ENCODE measurements at places on chromosomes 2 and 18. TPM values are rescaled to one million over a fixed set of nuclear protein-coding genes. Genes with fewer than 3 reads are reported as not detected.

GRCh38 chr2:212384027-212384426 lies 154.6 kb downstream of the ERBB4 start:
- H3K4me1 ChIP-seq = peaks cover 5% of the 10 kb centered on the region
- H3K27me3 ChIP-seq = no peaks in the 10 kb centered on the region
- no peak overlapping the region for H3K27ac ChIP-seq
- H3K4me3 ChIP-seq = no peak overlapping the region

- no peak overlapping the region for H3K4me3 ChIP-seq
- no peaks in the 10 kb centered on the region for H3K27me3 ChIP-seq
- no peak overlapping the region for H3K27ac ChIP-seq
- no peaks in the 10 kb centered on the region for H3K4me1 ChIP-seq
- no peak for DNase-seq
- no peaks in the 10 kb centered on the region for H3K36me3 ChIP-seq
Observed at GRCh38 chr18:3384664-3385563, 65.1 kb upstream of the TGIF1 start.

- H3K27ac ChIP-seq = no peak overlapping the region
- no peak overlapping the region for H3K4me3 ChIP-seq
Observed at GRCh38 chr2:34747643-34748042, 1148.5 kb upstream of the FAM98A start.

DNA sequence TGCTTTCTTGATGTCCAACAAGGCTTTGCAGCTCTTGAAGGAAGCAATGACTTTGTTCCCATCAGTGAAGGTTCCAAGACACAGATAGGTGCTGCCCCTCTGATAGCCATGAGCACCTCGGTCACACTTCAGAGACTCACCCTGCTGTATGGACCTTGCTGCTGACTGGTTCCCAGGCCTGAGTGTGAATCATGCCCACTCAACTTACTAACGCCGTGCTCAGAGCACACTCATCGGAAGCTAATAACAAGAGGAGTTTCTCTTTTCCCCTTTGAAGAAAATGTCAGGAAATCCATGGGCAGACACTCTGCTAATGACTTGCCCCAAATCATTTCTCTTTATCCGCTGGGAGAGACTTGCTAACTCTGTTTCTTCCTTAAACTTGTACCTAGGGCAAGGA lies 83.8 kb upstream of the ARL4C start:
- no peak overlapping the region for H3K27ac ChIP-seq
- H3K27me3 ChIP-seq = no peaks in the 10 kb centered on the region
- no peak overlapping the region for H3K4me3 ChIP-seq
- DNase-seq = no peak

DNA sequence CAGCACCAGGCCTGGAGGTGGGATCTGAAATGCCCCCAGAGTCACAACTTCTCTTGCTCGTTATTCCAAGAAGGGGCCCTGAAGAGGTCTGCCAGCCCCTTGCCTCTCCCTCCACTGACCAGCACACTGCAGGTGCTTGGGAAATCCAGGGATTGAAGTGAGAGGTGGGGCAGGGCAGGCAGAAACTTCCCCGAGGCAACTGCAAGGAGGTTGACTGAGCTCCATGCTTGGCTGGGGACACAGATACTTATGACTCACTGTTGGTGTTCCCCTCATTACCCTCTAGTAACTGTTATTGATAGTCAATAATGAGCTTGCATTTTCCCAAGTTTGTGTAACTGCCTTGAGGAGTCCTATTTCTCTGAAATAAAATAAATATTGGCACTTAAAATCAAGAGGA lies 47.5 kb downstream of the MARCO start:
- H3K27me3 ChIP-seq = no peaks in the 10 kb centered on the region
- no peak for DNase-seq

DNA sequence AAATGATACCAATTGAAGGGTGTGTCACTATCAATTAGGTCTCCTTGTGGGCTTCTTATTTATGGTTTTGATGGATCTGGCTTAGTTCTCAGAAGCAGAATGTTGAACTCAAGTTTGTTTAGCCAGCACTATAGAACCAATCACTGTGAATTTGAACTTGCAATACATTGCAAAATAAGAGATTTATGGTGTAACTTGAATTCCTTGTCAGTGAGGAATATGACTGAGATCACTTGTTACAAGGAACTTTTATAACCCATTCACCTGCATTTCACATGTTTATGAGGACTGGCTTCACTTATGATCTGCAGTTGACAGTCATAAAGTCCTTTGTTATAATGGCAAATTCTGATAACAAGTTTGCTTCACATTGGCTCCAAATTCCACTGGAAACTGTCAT lies 9.8 kb downstream of the GATA6 start:
- H3K36me3 ChIP-seq = no peaks in the 10 kb centered on the region
- no peak for DNase-seq
- H3K27me3 ChIP-seq = no peaks in the 10 kb centered on the region
- peak overlapping the region; percentile 57 for H3K27ac ChIP-seq
- peak overlapping the region; percentile 59 for H3K4me3 ChIP-seq
- no peaks in the 10 kb centered on the region for H3K4me1 ChIP-seq

DNA sequence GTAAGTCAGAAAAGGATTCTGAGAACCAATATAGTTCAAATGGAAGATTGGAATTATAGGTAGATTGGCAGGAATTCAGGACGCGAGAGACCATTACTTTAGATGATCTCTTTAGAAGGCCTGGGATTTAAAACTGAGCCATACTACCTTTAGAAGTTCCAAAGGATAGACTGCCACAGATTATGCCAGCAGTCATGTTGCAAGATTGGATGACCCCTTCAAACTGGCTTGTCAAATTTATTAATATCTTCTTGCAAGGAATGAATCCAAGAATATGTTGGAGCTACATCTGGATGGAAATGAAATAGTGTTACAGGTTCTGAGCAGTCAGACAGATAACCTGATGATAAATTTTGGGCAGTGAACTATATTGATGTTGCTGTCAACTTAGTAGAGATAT lies 22.0 kb downstream of the BABAM2 start:
- no peak overlapping the region for H3K4me3 ChIP-seq
- DNase-seq = no peak
- no peak overlapping the region for H3K27ac ChIP-seq
- no peaks in the 10 kb centered on the region for H3K36me3 ChIP-seq
- H3K27me3 ChIP-seq = no peaks in the 10 kb centered on the region

DNA sequence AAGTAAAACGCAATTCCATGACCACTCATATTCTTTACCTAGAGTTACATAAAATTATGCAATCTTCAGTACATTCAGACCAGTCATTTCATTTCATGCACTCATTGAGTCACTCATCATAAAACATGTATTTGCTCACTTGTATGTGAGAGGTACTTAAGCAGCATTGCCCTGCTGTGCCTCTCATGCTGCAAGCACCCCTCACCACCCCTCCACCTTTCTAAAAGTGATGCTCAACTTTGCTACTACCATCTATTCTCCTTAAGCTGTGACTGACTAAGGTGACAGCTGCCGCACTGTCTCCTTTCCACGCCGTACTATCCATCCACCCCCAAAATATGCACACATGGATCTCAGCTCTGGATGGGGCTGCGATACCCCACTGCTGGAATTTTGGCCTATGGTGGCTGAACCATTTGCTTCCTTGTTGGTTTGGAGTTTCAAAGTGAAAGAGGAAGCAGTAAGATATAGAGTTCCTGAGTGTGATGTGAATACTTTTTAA lies 7.2 kb downstream of the ARHGAP25 start:
- H3K36me3 ChIP-seq = no peaks in the 10 kb centered on the region

- H3K4me3 ChIP-seq = no peak overlapping the region
- H3K27me3 ChIP-seq = no peaks in the 10 kb centered on the region
- no peaks in the 10 kb centered on the region for H3K36me3 ChIP-seq
Observed at GRCh38 chr2:142557391-142557790, 320.1 kb upstream of the KYNU start.

GRCh38 chr2:120305937-120306490 lies 39.9 kb upstream of the INHBB start:
- no peak for DNase-seq
- H3K27ac ChIP-seq = no peak overlapping the region
- no peaks in the 10 kb centered on the region for H3K4me1 ChIP-seq

DNA sequence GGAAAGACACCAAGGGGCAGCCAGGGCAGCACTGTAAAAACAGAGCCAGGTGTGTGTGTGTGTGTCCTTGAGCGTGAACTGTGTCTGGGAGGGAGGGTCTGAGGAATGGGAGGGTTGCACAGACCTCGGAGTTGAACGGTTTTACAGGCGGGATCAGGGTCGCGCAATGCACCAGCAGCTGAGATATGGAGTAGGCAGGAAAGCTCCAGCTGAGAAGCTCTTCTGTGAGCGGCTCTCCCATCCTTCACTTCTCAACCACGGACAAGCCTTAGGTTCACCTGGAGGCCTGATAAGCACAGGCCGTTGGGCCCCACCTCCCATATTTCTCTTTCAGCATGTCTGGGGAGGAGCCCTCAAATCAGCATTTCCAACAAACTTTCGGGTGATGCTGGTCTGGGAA lies 12.1 kb downstream of the SERTAD2 start:
- DNase-seq = no peak
- H3K4me1 ChIP-seq = no peaks in the 10 kb centered on the region
- H3K4me3 ChIP-seq = no peak overlapping the region

DNA sequence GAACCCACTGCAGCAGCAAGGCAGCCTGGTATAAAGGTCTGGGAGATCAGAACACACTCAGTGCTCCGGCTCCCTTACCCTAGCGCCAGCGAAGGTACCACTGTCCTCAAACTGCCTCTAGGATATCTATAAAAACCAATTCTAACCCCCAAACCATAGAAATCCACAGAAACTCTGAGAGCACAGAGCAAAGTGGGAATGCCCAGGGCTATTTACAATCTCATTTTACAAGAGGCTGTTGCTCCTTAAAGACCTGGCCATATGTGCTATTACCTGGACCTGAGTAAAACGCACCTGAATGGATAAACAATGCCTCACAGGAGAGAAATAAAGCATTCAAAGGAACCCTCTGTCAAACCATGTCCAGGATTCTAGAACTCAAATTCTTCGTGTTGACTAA lies 4.3 kb downstream of the STK39 start:
- H3K27ac ChIP-seq = no peak overlapping the region
- DNase-seq = no peak
- no peaks in the 10 kb centered on the region for H3K27me3 ChIP-seq
- H3K4me1 ChIP-seq = peaks cover 5% of the 10 kb centered on the region

DNA sequence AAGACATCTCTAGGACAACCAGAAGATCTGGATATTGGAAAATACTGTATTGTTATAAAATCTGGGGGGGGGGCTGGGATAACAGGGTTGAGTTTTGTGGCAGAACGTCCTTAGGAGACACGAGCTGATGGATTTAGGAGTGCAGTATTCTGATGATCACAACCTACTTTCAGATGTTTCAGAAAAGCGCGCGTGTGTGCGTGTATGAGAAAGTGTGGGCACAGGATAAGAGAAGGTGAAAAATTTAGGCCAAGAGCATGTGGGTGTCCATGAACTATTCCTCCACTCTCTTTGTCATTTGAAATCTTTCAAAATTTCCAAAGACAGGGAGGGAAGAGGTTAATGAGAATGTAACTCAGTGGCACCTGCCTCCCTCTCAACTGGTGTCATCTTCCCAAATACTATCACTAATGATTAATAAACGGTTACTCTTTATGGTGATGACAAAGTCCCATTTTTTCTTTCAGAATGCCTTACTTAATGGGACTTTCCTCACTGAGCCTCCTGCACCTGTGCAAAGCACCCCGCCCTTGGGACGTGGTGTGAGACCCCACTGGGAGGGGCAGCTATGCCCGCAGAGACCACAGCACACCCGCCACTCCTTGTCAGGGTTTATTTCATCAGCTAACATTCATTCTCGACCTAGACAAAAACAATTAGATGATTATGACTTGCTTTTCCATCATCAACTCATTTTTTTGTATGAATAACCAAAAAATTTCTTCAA lies 53.6 kb downstream of the HS6ST1 start:
- no peaks in the 10 kb centered on the region for H3K36me3 ChIP-seq
- H3K4me3 ChIP-seq = no peak overlapping the region
- no peaks in the 10 kb centered on the region for H3K27me3 ChIP-seq
- DNase-seq = no peak
- H3K27ac ChIP-seq = no peak overlapping the region

DNA sequence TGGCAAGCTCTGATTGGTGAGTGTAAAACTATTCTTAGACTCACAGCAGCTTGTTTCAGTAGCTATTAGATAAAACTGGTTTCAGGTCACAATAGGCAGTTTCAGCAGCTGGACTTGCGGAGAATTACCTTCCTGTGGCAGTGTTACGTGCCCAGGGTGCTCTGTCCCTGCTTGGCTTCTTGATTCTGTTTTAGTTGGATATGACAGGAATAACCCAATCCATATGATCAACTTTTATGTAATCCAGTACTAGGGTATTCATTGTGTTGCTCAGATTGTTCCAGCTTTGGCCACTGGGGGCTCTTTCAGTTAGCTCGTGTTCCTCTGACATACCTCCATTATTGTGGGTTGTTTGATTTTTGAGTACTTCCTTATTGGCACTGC lies 43.1 kb downstream of the INPP4A start:
- H3K4me1 ChIP-seq = no peaks in the 10 kb centered on the region
- H3K36me3 ChIP-seq = no peaks in the 10 kb centered on the region
- no peaks in the 10 kb centered on the region for H3K27me3 ChIP-seq
- no peak overlapping the region for H3K27ac ChIP-seq

GRCh38 chr2:227871375-227871791 lies at the start of gene DAW1:
TSS of gene DAW1 (plus strand) at chr2:227871631. CDS start at chr2:227871690, 59 bp downstream.
- DNase-seq = peak; percentile 89
- H3K36me3 ChIP-seq = no peaks in the 10 kb centered on the region
- no peaks in the 10 kb centered on the region for H3K27me3 ChIP-seq
- H3K27ac ChIP-seq = no peak within 1 kb of the TSS
- no peaks in the 10 kb centered on the region for H3K4me1 ChIP-seq
- peak within 1 kb of the TSS; percentile 50 for H3K4me3 ChIP-seq

DNA sequence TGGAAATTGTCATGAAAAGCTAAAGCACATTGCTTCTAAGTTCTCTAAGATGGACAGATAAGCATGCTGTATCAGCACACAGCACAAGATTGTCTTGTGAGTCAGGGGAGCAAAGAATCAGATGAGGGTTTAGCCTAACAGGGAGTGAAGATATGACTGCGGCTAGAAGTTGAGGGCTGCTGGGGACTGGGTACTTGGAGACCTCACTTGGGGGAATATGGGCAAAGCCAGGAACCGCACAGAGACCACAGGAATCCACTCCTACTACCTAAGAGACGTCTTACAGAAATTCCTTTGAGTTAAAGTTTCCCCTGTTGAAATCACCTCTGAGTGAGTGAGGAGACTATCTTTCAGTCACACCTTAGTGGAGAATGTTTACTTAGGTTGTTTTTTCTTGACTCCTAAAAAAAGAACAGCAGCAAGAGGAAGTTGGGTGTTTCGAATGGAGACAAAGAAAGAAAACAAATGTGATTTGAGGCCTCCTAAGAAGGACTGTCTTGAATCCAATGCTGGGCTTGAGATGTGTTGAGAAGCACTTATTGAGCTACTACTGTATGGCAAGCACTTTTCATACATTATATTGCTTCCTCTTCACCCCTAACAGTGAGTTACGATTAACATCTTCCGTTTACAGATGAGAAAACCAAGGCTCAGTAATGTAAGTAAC lies 100.7 kb downstream of the ANKRD44 start:
- DNase-seq = no peak
- no peak overlapping the region for H3K27ac ChIP-seq
- peaks cover 9% of the 10 kb centered on the region for H3K4me1 ChIP-seq
- H3K27me3 ChIP-seq = no peaks in the 10 kb centered on the region
- no peak overlapping the region for H3K4me3 ChIP-seq

FAP gene
- total RNA-seq = 28.6 TPM

TMBIM1 gene
- 294 TPM for total RNA-seq

DAW1 gene
- not detected for total RNA-seq

RIT2 gene
- total RNA-seq = not detected

NT5DC4 gene
- 0.23 TPM for total RNA-seq

CCDC178 gene
- 0.42 TPM for total RNA-seq

DSG2 gene
- 4.7 TPM for total RNA-seq

TP53I3 gene
- 21.0 TPM for total RNA-seq

SP5 gene
- 3.2 TPM for total RNA-seq

SNORC gene
- 2.5 TPM for total RNA-seq

PAX3 gene
- total RNA-seq = 0.60 TPM

INHBB gene
- total RNA-seq = 19.3 TPM

HRH4 gene
- total RNA-seq = 0.10 TPM

STPG4 gene
- 0.75 TPM for total RNA-seq

CFAP65 gene
- not detected for total RNA-seq

Measured in aorta (tissue), 5 donors.